ENCODE measurements at places on chromosomes 12 and 14.

GRCh38 chr14:97900196-97900854 is 1103.1 kb downstream of the VRK1 start:
- DNase-seq, result no peak

DNA sequence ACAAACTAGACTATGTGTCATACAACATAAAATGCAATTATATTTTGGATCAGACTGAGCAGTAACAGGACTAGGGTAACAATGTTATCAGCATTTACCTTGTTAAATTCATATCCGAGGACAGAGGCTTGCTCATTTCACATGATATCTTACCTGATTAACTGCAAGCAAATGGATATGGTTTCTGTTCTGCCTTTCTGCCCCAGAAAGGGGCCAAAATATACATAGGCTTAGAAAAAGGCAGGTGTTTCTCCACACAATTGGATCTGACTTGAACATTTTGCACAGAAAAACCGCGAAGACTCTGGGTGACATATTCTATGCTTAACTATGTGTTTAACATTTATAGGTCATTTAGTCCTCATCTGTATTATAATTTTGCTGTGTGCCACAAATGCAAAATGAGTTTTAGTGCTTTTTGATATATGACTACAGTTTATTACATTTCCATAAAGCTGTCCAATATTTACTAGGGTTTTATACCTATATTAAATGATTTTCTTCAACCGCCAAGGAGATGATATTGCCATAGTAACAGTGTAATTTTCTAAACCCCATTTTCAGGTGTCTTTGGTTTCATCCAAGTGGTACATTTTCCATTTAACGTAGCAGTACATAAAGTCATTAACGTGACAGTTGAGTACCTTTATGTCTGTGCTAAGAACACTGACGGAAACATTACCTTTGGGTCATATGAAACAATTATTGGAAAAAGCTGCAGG is 249.3 kb upstream of the KRR1 start:
- no peak for DNase-seq

DNA sequence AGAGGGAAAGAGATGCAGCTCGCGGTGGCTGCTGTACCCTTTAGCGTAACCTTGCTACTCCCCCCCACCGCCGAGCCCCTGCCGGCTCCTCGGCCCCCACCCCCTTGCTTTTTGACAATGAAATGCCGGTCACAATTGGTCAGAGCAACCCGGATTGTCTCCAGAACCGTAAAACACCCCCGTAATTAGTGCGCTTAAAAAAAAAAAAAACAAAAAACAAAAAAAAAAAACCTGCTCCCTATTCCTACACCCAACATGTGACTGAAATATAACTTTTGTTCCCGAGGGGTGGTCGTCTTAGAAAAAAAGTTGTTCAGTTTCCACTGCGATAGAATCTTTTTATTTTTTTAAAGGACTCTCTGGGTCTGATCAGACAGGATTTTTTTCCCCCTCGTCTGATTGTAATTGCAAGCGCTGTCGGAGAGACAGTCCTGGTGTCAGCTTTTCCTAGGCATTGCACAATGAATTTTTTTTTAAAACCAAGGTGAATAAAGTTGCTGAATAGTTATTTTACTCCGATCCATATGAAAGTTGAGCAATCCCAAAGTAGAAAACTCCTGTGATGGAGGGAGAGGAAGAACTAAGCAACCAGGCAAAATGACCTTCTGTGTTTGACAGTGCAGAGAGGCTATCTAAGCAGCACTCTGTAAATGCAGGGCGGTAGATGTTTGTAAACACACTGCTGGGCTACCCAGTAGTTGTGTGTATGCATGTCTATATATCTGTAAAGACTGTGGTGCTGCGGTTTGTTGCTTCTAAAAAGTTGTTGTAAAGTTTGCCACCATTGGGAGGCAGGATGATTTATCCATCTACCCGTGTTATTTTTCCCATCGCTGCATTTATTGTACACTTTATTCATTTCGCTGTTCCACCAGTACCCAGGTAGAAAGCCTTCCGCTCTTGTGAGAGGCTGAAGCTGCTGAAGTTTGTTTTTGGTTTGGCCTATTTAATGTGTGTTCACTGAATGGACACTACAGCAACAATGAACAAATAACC is 1.1 kb downstream of the ETV6 start:
- peak; percentile 44 for DNase-seq

GRCh38 chr12:32870716-32871115 is 25.9 kb downstream of the PKP2 start:
- no peak for DNase-seq

GRCh38 chr12:87806310-87806709 is 222.9 kb downstream of the C12orf50 start:
- DNase-seq, result no peak

- no peak for DNase-seq
Measured at GRCh38 chr12:131456301-131457027, 254.4 kb upstream of the SFSWAP start.

DNA sequence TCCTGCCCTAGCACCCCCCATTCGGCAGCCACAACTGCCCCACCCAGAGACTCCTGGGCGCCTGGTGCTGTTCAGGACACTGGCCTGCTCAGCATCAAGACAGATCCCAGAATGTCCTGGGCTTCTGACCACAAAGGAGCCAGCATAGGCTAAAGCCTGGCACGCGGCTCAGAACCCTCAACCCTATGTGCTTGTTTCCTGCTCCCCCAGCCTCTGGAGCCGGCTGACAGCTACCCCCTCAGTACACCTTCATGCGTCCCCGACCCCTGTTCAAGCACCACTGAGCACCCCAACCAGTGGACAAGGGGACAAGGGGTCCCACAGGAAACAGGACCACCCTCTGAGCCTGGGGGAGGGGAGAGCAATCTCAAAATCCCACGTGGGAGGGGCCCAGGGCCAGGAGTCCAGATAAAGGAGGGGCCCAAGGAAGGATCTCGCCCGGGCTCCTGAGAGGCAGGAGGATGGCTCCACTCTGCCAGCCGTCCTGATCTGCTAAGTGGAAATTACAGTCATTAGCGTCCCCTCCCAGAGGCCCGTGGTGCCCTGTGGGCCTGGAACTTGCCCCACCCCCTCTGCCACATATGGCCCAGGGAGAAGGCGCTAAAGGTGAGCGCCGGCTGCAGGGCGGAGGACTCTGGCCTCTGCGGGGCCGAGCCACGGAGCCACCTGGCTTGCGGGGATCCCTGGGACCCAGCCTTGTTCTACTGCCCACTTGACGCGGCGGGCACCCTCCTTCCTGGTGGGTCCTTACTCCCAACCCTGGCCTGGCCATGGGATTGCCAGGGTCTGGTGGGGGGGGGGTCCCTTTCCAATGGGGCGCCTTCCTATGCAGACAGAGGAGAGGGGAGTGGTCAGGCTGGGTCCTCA is 27.2 kb upstream of the GPR132 start:
- no peak for DNase-seq
